Large intestine (tissue), 12 donors: ENCODE measurements at places on chromosomes 5 and 9. TPM values are rescaled to one million over a fixed set of nuclear protein-coding genes. Genes with fewer than 3 reads are reported as not detected.

DNA sequence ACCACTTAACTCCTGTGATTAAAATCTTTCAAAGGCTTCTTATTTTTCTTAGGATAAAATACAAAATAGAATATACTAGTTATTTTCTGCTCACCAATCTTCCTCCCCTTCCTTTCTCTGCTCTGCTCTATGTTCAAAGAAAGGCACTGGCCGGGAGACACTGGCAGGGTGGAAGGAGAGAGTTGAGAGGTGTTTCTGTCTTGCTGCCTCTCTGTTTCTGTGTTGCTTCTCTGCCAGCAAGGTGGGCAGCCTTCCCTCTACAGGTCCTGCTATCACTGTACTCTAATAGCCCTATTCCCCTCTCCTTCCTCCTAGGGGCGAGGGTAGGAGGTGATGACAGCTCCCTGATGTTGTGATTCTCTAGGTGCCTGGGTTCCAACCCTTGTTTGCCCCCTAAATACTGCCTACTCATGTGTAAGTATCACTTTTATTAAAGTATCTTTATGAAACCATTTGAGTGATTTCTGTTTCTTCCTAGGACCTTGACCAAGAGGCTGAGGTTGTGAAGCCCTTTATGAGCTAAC, 515.1 kb downstream of the TLE4 start:
- no peak for DNase-seq

DNA sequence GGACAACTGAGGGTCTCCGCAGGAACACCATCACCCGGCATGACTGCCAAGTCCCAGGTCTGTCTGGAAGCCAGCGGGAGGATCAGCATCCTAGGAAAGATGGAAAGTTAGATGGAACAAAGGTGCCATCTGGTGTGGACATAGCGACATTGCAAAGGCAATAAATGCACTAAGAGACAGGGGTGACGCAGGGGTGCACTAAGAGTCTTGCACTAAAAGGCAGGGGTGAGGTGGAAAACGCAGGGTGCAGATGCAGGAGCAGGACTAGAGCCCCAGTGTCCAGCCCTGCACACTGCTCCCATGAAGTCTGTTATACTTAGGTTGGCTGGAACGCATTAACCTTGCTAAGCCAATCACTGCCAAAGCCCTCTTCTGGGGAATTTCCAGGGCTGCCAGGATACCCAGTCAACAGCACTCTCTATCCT, 15.5 kb downstream of the ATOX1 start:
- DNase-seq, result no peak

Gene CDH18
- polyA plus RNA-seq, result 1.1 TPM

Gene GPR151
- 0.04 TPM for polyA plus RNA-seq

GRCh38 chr5:61866930-61867329, 439.1 kb upstream of the KIF2A start:
- DNase-seq, result no peak

Gene CNTNAP3
- polyA plus RNA-seq, result 3.4 TPM

GRCh38 chr5:38931731-38932130, 85.9 kb downstream of the OSMR start:
- DNase-seq, result no peak

Gene SPINK6
- polyA plus RNA-seq, result not detected
